ENCODE measurements at places on chromosomes 1 and 21. TPM values are rescaled to one million over a fixed set of nuclear protein-coding genes. Genes with fewer than 3 reads are reported as not detected.

DNA sequence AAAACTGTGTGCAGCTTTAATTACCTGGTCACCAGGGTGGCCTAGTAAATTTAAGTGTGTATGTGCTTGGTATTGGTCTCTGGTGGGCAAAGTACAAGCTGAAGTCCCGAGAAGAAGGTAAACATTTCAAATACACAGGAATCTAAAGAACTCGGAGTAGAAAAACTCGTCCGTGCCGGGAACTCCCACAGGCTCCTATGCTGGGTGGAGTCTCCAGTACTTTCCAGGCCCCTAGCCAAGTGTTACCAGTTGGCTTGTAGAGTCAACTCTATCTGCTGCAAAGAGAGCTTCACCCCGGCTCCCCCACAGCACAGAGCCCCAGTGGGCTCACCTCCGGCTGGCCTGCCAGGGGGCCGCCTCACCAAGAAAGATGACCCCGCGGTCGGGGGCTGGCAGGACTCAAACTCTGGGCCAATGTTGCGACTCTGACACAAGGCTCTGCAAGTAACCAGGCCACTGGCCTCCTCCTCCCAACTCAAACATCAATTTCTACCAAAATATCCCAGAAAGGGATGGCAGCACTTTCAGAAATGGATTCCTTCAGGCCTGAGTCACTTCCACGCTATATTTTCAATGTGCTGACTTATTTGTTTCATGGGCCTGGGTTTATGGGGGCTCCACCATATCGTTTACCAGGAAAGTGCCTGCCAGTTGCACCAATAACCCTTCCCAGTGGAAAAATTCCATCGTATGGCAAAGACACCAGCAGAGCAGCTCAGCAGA, 73.9 kb downstream of the SLC66A1 start:
- DNase-seq, result no peak
- H3K36me3 ChIP-seq, result peaks cover 15% of the 10 kb centered on the region
- H3K4me1 ChIP-seq, result peaks cover 61% of the 10 kb centered on the region

DNA sequence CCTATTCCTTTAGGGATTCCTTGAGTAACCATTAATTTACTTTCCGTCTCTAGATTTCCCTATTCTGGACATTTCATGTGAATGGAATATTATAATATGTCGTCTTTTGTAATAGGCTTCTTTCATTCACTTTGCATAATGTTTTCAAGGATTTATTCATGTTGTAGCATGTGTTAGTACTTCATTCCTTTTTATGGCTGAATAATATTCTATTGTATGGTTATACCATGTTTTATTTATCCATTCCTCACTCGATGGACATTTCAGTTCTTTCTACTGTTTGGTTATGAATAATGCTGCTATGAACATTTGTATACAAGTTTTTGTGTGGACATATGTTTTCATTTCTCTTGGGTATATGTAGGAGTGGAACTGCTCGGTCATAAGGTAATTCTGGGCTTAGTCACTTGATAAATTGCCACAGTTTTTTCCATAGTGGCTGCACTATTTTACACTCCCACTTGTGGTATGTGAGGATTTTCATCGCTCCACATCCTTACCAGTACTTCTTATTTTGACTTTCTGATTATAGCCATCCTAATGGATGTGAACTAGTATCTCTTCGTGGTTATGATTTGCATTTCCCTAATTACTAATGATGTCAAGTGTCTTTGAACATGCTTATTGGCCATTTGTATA, 17.7 kb downstream of the PPP2R5A start:
- H3K27ac ChIP-seq, result peak overlapping the region; percentile 96
- peaks cover 3% of the 10 kb centered on the region for H3K4me1 ChIP-seq
- DNase-seq, result no peak
- H3K36me3 ChIP-seq, result peaks cover 14% of the 10 kb centered on the region

DNA sequence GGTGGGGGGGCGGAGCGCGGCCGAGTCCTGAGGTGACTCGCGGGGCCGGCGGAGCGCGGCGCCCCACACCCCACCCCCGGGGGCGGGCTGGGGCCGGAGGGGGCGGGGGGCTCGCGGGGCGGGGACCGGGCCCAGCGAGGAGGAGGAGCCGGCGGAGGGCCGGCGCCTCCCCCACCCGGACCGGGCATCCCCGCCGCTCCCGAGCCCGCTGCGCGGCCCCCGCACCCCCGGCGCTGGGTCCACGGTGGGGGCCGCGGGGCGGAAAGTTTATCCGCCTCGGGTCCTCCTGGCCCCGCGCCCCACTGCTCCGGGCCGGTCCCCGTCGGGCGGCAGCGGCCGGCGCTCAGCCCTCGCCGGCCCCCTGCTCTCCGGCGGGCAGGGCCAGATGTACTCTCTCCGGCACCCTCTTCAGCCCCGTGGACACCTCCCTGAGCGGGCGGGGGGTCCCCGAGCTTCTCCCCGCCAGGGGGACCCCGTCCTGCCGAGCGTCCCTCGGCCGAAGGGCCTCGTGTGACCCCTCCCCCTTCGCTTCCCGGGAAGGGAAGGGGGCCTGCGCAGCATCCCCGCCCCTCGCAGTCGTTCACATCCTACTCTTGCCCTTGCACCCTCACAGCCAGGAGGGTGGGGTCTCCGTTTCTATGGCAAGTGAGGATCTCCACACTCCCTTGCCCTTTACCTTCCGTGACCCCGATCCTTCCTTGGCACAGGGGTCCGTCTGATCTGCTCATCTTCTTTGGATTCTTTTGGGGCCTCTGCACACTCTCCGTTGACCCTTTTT, 663 bp downstream of the CAMTA1 start:
- peaks cover 14% of the 10 kb centered on the region for H3K36me3 ChIP-seq
- no peaks in the 10 kb centered on the region for H3K27me3 ChIP-seq
- peak; percentile 72 for DNase-seq
- peak overlapping the region; percentile 86 for H3K27ac ChIP-seq
- peak overlapping the region; percentile 95 for H3K4me3 ChIP-seq

GRCh38 chr1:118290046-118290445, 105.0 kb upstream of the SPAG17 start:
- no peaks in the 10 kb centered on the region for H3K27me3 ChIP-seq
- no peaks in the 10 kb centered on the region for H3K36me3 ChIP-seq
- H3K4me3 ChIP-seq, result no peak overlapping the region
- H3K27ac ChIP-seq, result no peak overlapping the region
- no peak for DNase-seq
- H3K4me1 ChIP-seq, result peaks cover 14% of the 10 kb centered on the region

- no peak for DNase-seq
- no peaks in the 10 kb centered on the region for H3K4me1 ChIP-seq
- no peaks in the 10 kb centered on the region for H3K36me3 ChIP-seq
- H3K27me3 ChIP-seq, result peaks cover 10% of the 10 kb centered on the region
These were observed 576.6 kb downstream of the NPHP4 start for GRCh38 chr1:5415606-5416005.

DNA sequence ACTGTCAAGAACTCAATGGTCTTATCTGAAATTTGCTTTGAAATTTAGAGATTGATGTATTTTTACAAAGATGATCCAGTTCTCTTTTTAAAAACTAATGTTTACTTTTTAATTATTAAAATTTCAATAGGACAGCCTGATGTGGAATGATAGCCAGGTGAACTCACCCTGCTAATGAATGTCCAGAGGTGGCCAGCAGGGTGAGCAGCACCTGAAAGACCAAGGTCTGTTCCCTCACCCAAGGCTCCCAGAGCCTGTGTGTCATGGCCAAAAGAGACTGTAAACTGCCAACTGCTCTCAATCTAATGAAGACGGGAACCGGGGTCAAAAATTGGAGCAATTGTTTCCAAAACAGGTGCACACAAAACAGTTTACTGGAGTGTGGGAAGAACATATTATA, 340.4 kb downstream of the DISC1 start:
- no peak overlapping the region for H3K4me3 ChIP-seq
- H3K27me3 ChIP-seq, result no peaks in the 10 kb centered on the region
- no peak for DNase-seq
- peaks cover 7% of the 10 kb centered on the region for H3K4me1 ChIP-seq

GRCh38 chr1:44012941-44013609, 18.2 kb downstream of the SLC6A9 start:
- no peak overlapping the region for H3K4me3 ChIP-seq
- DNase-seq, result no peak
- H3K27ac ChIP-seq, result no peak overlapping the region
- no peaks in the 10 kb centered on the region for H3K27me3 ChIP-seq

DNA sequence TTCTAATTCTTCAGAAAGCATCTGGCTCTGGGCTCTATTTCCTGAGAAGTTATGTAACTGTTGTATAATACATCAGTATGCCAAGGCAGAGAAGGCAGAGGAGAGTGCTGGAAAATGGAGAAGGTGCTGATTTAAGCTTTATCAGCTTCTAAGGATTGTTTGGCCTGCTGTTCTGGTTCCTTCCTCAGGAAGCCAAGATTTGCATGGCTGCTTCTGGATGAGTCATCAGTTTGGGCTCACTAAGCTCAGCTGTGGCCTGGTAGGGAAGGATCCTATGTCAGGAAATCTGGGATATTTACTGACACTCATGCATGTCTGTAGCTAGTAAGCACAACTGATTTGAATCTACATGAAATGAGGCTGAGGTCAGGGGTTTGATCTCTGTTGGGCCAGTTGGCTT, 73.2 kb upstream of the ADGRL4 start:
- H3K4me1 ChIP-seq, result peaks cover 5% of the 10 kb centered on the region
- H3K27ac ChIP-seq, result no peak overlapping the region
- no peak overlapping the region for H3K4me3 ChIP-seq
- no peak for DNase-seq

GRCh38 chr1:113929750-113930498, 800 bp downstream of the HIPK1 start:
- peaks cover 42% of the 10 kb centered on the region for H3K4me1 ChIP-seq
- peak overlapping the region; percentile 97 for H3K4me3 ChIP-seq
- H3K27me3 ChIP-seq, result no peaks in the 10 kb centered on the region
- DNase-seq, result no peak
- H3K36me3 ChIP-seq, result no peaks in the 10 kb centered on the region

DNA sequence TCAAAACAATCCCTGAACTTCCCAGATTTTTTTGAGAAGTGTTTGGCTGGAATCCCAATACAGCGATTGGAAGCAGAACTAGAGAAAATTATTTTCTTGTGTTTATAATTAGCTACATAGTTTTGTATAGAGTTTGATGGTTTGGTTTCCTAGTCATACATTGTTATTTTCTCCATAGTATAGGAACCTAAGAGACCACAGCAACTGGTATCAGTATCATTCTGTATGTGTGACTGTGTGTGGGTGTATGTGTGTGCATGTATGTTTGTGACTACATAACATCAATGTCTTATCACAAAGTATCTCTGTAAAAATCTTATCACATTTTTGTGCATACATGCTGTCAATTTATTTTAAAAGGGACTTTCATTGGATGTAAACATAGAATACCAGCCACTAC, 780.5 kb downstream of the MRPL39 start:
- DNase-seq, result no peak
- H3K27ac ChIP-seq, result no peak overlapping the region
- H3K36me3 ChIP-seq, result no peaks in the 10 kb centered on the region
- H3K4me1 ChIP-seq, result no peaks in the 10 kb centered on the region
- no peak overlapping the region for H3K4me3 ChIP-seq

GRCh38 chr1:156136970-156137483, 16.4 kb upstream of the SEMA4A start:
- H3K36me3 ChIP-seq, result no peaks in the 10 kb centered on the region
- DNase-seq, result no peak
- H3K4me1 ChIP-seq, result peaks cover 15% of the 10 kb centered on the region
- H3K4me3 ChIP-seq, result no peak overlapping the region
- H3K27me3 ChIP-seq, result no peaks in the 10 kb centered on the region
- H3K27ac ChIP-seq, result no peak overlapping the region

GRCh38 chr21:24131056-24131455, 1476.2 kb downstream of the MRPL39 start:
- H3K27ac ChIP-seq, result no peak overlapping the region
- H3K4me1 ChIP-seq, result no peaks in the 10 kb centered on the region
- H3K27me3 ChIP-seq, result no peaks in the 10 kb centered on the region
- DNase-seq, result no peak
- no peaks in the 10 kb centered on the region for H3K36me3 ChIP-seq

DNA sequence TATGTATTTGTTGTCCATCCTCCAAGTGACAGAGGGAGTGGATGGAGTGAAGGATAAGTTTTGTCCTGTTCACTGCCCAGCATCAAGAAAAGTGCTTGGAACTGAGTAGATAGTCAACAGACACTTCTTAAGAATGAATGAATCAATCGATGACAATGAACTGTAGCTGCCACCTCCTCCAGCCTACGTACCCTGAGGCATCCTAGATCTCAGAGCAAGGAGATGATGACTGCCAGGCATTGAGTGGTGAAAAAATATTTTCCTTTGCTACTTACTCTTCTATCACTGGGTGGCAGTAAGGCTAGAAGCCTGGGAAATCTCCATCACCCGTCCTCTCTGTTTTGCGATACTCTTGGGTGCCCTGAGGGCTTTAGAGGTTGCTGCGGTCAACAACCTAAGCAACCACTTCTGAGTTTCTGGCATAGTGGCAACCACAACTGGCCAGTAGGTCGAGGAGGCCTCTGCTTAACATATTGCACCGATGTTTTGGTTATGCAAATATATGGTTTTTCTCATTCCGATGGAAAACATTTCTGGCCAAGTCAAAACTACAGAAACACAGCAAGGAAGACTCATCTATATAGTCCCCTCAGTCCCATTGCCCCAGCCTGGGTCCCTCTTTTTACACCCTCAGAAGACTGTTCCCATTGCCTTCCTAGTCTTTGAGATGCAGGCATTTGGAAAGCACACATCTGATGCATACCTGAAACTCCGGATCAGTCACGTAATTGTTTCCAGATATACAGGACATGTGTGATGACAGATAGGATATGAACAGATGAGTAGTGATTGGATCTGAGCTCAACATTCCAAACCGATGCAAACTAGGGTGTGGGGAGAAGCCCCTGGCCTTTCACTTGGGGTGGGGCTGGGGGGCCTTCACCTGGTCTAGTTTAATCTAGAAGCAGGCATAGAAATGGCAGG, 136.8 kb downstream of the RUNX1 start:
- H3K36me3 ChIP-seq, result no peaks in the 10 kb centered on the region
- H3K27me3 ChIP-seq, result peaks cover 29% of the 10 kb centered on the region
- no peak overlapping the region for H3K27ac ChIP-seq

GRCh38 chr21:36708286-36709029, 9.5 kb downstream of the SIM2 start:
- H3K4me3 ChIP-seq, result peak overlapping the region; percentile 69
- peaks cover 95% of the 10 kb centered on the region for H3K27me3 ChIP-seq
- no peaks in the 10 kb centered on the region for H3K36me3 ChIP-seq
- H3K27ac ChIP-seq, result no peak overlapping the region

GRCh38 chr1:180271272-180272255, 41.5 kb downstream of the LHX4 start:
- peaks cover 18% of the 10 kb centered on the region for H3K36me3 ChIP-seq
- H3K27ac ChIP-seq, result no peak overlapping the region
- H3K4me1 ChIP-seq, result peaks cover 21% of the 10 kb centered on the region

GRCh38 chr21:30981403-30981802, 56.9 kb downstream of the KRTAP19-8 start:
- no peak overlapping the region for H3K4me3 ChIP-seq
- no peak overlapping the region for H3K27ac ChIP-seq
- DNase-seq, result no peak
- H3K4me1 ChIP-seq, result peaks cover 11% of the 10 kb centered on the region

- H3K27me3 ChIP-seq, result no peaks in the 10 kb centered on the region
- H3K4me1 ChIP-seq, result no peaks in the 10 kb centered on the region
- no peak overlapping the region for H3K27ac ChIP-seq
- no peaks in the 10 kb centered on the region for H3K36me3 ChIP-seq
These were observed 94.8 kb upstream of the MPC2 start for GRCh38 chr1:168031627-168032026.

LRRIQ3 gene
- 1.4 TPM for total RNA-seq

MARK1 gene
- 14.3 TPM for total RNA-seq

UBL4B gene
- not detected for total RNA-seq

TTC24 gene
- total RNA-seq, result not detected

CAMK1G gene
- 9.4 TPM for total RNA-seq
